DMS153 (cell line): ENCODE measurements at places on chromosomes 7 and 10.
A peak's percentile ranks its signal among the peaks of the same experiment; 100 is the strongest.

- no peak for DNase-seq
Measured at GRCh38 chr10:102900006-102900405, 18.1 kb upstream of the CNNM2 start.

- peak; percentile 78 for DNase-seq
Measured at GRCh38 chr7:141231018-141231792, 157.3 kb downstream of the TMEM178B start.

DNA sequence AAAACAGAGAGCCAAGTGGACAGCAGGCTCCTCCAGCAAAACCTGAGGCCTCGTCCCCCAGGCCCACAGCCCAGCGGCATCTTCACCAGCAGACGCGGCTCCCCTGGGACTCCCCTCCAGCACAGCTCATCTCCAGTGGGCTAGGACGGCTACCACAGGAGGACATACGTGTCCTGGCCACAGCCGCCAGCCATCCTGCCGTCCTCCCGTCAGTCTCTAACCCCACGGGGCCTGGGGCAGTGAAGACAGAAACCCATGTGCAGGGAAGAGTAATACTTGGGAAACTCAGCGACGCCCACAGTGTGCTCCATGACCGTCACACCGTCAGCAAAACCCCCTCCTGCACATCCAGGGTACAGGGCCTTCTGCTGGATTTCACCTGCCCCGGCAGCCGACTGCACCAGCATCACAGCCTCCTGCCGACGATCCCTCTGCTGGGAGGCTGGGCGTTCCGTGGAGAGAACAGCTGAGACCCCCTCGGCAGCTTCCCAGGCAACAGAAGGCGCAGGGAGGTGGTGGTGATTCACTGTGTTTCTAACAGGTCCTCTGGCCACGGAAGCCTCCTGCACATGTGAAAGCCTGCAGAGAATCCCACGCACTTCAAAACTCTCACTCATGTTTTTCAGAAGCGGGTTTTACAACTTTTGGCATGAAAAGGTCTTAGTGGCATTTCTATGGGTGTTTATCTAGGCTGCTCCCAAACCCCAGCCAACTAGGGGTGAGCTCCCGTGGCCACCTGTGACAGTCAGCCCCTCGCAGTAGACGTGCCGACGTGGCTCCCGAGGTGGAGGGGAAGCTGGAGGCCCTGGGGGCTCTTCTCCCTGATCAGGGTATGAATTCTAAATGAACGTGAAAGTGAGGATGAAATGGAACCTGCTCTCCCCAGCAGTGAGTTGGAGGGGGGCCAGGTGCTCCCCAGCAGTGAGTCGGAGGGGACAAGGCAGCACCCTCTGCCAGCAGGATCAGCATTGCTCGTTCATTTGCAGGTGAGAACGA is 513.5 kb downstream of the PTPRN2 start:
- DNase-seq: no peak

GRCh38 chr7:138030679-138031351 is 28.9 kb upstream of the CREB3L2 start:
- no peak for DNase-seq

GRCh38 chr7:134458341-134458805 is 527 bp downstream of the AKR1B1 start:
- peak; percentile 8 for DNase-seq

DNA sequence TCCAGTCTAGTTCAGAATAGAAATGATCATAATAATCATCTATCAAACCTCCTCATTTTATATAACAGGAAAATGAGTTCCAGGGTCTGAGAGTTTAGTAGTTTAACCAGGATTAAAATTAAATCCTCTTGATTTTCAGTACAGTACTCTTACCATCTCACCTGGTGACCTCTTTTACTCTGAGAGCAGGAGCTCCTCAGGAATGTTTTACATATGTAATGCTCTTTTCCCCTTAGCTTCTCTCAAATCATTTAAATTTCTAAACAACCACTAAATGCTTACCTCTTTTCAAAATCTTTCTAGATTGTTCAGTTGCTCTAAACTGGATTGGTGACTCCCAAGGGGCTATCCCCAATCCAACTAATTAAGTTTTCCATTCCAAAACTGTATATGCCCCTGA is 10.2 kb upstream of the PPP3CB start:
- no peak for DNase-seq

- DNase-seq: no peak
Measured at GRCh38 chr10:110618230-110618610, 25.9 kb upstream of the RBM20 start.

- no peak for DNase-seq
Measured at GRCh38 chr7:66514050-66514449, 114.6 kb upstream of the KCTD7 start.

DNA sequence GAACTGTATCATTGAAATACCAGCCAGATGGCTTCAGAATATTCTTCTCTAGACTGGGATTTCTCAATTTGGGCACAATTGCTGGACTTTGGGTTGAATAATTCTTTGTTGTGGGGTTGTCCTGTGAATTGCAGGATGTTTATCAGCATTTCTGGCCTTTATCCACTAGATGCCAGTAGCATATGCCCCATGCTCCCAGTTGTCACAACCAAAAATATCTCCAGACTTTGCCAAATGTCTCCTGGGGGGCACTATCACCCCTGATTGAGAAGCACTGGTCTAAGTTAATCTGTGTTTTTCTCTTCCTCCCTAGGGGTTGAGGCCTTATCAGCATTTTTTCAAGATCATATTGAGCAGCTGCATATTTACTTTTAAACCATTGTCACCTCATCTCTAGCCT is 204.9 kb upstream of the SP8 start:
- no peak for DNase-seq

DNA sequence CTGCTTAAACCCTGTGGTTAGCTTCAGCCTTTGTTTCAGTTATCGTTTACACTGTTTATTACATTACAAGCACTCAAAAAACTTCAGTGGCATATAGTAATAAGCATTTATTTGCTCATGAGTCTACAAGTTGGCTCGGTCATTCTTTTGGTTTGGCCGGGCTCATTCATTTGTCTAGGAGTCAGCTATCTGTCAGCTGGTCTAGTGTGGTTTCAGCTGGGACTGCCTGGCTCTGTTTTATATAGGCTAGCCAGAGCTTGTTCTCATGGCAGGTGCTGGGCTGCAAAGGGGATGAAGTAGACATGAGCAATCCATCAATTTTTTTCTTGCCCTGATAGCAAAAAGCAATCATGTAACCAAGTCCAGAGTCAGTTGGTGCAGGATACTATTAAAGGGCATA is 103.6 kb downstream of the MKLN1 start:
- DNase-seq: peak; percentile 94

GRCh38 chr10:117501460-117502035 is 41.0 kb upstream of the EMX2 start:
- DNase-seq: no peak

DNA sequence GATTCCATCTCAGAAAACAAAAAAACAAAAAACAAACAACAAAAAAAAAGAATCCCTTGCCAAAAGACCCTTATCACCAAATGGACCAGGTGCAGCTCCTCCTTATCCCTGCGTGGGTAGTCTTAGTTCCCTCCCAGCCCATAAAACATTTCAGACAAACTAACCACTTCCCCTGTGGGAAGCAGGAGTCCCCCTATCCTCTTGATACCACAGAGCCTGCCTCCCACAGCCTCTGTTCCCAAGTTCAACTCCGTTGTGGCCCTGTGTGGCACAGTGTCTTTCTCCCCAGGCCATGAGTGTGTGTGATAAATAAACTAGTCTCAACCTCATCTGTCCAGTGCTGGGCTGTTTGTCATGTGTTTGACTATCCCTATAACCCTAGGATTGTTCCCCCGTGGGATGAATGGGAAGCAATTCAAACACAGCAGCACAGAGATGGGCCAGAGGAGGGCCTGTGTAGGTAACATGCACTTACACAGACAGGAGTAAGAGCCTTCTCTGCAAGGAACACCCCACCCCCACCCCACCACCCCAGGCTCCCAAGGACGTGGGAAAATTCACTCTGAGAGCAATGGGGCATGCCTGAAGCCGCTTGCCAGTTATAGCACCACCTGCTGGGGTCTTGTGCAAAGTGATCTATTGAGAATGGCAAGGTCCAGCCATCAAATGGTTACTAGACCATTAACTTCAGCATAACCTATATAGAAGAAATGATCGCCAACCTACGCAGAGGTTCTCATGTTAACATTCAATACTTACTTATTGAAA is 147.1 kb upstream of the GHITM start:
- DNase-seq: no peak

DNA sequence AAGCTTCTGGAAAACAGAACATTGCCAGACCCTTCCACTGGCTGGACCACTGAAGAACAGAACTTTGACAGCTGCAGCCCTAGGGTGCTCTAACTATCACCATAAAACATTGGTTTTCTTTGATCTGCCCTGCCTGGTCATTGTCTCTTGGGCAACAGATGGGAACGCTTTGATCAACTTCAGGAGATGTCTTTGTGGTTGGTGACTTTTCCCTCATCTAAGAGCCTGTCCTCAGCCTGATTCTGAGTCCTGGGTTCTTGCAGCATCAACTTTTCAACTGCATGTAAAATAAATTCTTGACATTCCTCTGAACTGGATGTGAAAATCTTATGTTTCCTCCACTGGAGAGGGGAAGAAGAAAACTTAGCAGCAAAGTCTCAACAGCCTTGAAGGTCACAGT is 53.1 kb upstream of the ZNRF2 start:
- no peak for DNase-seq

- DNase-seq: no peak
Measured at GRCh38 chr7:149467321-149467859, 6.5 kb upstream of the ZNF777 start.

- no peak for DNase-seq
Measured at GRCh38 chr10:130440494-130440893, 304.3 kb downstream of the GLRX3 start.

- no peak for DNase-seq
Measured at GRCh38 chr10:29583674-29584073, 51.1 kb downstream of the SVIL start.

- DNase-seq: no peak
Measured at GRCh38 chr10:74011770-74012169, 13.9 kb downstream of the VCL start.

DNA sequence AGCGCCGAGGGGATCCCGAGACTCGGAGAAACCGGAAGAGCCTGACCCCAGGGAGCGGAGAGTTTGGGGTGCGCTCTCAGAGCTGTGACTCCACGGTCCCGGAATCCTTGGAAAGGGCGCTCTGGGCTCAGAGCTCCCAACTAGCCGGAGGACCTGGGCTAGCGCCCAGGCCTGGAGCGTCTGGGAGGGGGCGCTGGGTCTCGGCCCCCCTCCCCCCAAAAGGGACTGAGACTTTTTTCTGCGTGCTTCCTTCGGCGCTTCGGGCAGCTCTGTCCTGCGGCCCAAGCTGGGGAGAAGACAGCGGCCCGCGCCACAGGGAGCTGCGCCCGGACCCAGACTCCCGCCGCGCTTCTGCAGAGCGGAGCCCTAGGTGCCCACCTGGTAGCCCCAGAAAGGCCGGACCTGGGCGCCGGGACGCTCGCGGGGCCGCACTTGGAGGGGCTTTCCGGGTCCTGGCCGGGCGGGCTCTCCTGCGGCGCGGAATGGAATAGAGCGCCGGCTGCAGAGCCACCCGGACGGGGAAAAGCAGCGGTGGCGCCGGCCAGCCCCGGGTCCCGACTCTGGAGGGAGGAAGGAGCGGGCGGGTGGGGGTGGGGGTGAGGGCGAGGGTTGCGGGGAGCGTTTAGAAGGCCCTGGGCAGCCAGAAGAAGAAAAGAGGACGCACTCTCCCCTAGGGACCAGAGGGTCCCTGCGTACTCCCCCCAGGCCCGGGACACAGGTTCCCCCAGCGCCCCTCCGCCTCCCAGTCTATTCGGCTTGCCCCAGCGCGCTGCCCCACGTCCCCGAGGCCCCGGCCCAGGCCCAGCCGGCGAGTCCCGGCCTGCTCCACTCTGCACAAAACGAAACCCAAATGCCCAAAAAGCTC is 4.7 kb downstream of the ZNF503 start:
- no peak for DNase-seq

- DNase-seq: no peak
Measured at GRCh38 chr7:35726654-35727053, 31.7 kb upstream of the HERPUD2 start.
